Psoas muscle (tissue), 8 donors: ENCODE measurements at places on chromosomes 2 and 18. TPM values are rescaled to one million over a fixed set of nuclear protein-coding genes. Genes with fewer than 3 reads are reported as not detected.

DNA sequence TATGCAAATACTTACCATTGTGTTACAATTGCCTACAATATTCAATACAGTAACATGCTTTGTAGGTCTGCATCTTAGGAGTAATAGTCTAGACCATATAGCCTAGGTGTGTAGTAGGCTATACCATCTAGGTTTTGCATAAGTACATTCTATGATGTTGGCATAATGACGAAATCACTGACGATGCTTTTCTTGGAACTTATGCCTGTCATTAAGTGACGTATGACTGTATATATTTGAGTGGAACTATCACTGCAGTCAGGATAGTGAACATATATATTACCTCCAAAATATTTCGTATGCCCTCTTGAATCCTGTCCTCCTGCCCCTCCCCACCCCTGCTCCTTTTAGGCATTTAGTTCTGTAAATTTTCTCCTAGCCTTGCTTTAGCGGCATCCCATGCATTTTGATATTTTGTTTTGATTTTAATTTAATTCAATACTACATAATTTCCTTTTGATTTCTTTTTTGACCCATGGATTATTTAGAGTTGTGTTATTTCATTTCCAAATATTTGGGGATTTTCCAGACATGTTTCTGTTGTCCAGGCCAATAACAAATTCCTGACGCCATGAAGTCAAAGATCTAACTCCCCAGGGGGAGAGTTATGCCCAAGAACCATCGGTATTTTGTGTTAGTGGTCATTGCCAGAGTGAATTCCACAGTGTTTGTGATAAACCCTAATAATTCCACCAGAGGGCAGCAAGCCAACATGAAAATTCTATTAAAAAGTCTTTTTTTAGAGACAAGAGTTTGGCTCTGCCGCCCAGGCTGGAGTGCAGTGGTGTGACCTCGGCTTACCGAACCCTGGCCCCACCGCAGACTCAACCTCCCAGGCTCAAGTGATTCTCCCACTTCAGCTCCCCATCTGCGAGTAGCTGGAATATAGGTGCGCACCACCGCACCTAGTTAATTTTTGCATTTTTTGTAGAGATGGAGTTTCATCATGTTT lies 24.2 kb upstream of the CASP8 start:
- peak; percentile 36 for DNase-seq

DNA sequence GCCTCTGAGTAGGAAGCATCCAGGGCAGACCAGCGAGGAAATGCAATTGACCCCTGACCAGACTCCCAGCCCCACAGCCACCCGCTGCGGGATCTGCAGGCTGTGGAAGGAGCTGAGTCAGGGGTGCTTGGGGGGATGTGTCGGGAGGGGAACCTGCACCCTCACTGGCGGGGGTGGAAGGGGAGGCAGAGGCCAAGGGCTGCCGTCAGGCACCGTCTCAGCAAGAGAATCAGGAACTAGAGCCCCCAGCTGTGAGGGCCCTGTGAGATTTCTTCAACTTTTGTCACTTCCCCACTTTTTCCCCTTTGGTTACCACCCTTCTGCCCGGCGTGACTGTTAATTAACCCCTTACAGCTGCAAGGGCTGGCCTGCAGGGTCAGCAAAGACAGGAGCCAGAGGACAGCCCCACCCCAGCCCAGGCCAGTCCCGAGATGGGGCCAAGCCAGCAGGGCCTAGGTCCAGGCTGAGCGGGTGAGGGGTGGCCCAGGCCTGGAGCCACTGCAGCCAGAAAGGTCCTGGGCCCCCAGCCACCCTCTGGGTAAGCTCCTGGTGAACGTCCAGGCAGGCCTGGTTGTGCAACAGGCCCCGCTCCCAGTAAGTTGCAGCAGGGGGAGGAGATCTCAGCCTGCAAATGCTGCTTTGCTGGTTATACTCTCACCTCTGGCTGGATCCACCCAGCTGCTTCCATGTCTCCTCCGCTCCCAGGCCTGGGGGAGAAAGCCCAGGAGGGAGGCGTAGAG lies 147.0 kb upstream of the ID2 start:
- DNase-seq: peak; percentile 85

HTR2B gene
- total RNA-seq: not detected

POLE4 gene
- 71.2 TPM for total RNA-seq
